ENCODE measurements at places on chromosomes 6 and 20.
A peak's percentile ranks its signal among the peaks of the same experiment; 100 is the strongest.

DNA sequence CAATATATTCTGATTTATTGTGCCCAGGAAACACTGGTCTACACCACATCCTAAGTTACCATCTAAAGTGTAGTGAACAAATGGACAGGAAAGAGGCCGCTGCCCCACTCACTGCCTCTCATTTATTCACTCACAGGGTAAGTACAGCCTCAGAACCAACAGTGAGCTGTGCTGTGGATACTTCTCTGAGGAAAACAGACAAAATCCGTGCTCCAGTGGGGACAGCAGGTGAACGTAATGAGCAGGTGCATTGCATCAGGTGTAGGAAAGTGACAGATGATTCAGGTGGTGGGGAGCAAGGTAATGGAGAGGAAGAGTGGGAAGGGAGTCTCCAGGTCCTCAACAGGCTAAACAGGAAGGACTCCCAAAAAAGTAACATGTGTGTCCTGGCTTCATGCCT, 8.4 kb upstream of the ULBP2 start:
- DNase-seq = peak; percentile 50

GRCh38 chr6:52512199-52512598, 64.7 kb downstream of the TRAM2 start:
- peak; percentile 80 for DNase-seq

GRCh38 chr6:13725570-13725969, 13.9 kb upstream of the RANBP9 start:
- DNase-seq = no peak

DNA sequence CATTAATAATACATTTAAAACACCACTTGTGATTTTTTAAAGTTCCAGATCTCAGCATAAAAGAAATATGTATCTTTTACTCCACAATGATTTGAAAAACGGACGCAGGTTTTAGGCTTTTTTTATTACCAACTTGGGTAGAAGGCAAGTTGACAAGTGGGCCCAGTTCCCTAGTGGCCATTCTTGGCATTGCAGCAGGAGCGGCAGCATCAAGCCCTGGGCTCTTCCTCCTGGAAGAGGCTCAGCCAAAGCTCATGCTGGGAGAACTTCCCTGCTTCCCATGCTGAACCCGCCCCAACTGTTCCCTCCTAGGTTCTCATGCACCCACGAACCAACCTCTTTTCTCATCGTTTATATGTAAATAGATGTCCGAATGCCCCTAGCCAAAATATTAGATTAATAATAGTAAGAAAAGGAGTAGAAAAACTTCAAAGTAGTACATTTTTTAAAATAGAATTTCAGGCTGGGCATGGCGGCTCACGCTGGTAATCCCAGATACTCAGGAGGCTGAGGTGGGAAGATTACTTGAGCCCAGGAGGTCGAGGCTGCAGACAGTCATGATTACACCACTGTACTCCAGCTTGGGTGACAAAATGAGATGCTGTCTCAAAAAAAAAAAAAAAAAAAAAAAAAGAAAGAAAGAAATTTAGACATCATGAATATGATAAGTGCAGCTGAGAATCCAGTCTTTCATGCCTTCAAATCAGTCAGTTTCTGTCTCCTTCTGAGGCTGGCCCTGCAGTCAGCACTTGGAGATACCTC, 18.2 kb upstream of the MYB start:
- no peak for DNase-seq

GRCh38 chr6:13593720-13594119, 19.3 kb downstream of the SIRT5 start:
- DNase-seq = no peak

- no peak for DNase-seq
Observed at GRCh38 chr6:43992783-43993644, 134.2 kb downstream of the MRPL14 start.

DNA sequence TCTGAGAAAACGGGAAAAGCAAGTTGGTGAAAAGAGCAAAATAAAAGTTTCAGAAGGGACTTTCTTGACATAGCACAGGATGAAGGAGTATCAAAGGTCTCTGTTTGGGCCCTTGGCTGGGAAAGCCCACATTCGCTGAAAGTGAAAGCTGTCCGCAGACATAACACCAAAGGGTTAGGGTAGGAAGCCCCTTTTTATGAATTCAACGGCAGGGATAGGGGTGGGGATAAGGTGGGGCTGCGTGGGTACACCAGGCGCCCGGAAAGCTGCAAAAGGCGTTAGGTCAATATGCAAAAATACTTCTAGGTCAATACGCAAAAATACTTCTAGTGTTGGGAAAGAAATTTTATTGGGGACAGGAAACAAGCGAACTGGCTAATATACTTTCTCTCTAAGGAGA, 135.1 kb downstream of the OR2B2 start:
- DNase-seq = no peak

- DNase-seq = no peak
Observed at GRCh38 chr6:36788186-36788585, 51.1 kb downstream of the CPNE5 start.

- DNase-seq = peak; percentile 81
Observed at GRCh38 chr6:90369024-90369519, 72.4 kb upstream of the BACH2 start.

DNA sequence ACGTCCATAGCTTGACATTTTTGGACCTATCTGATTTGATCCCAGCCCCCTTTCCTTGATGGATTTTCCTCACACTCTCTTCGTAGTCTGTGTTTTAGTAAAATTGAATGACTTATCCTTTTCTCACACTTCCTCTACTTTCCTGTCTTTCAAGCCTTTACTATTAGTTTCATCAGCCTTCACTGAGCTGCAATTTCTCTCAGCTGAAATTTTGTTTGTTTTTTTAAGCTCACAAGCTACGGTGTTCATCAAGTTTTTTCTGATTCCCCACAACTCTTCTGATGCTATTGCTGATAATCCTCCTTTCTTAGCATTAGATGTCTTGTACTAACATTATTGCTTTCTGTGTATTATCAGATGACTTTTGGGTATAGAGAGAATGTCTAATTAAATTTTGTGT, 263.7 kb downstream of the TBX18 start:
- DNase-seq = no peak

- DNase-seq = no peak
Observed at GRCh38 chr20:59145247-59145923, 18.2 kb upstream of the ZNF831 start.

DNA sequence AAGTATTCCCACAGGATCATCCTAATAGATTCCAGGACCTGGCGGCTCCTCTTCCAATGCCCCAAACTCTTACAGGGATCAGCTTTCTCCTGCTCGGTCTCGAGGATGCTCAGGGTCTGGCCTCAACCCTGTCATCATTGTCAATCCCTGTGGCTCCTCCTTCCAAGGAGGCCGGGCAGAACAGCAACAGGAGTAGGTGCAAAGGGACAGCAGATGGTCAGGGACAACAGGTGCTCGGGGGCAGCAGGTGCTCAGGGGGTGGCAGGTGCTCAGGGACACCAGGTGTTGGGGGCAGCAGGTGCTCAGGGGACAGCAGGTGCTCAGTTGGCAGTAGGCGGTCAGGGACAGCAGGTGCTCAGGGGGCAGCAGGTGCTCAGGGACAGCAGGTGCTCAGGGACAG, 84.8 kb downstream of the TTLL2 start:
- no peak for DNase-seq

- no peak for DNase-seq
Observed at GRCh38 chr6:87212596-87212995, 57.2 kb downstream of the ZNF292 start.

DNA sequence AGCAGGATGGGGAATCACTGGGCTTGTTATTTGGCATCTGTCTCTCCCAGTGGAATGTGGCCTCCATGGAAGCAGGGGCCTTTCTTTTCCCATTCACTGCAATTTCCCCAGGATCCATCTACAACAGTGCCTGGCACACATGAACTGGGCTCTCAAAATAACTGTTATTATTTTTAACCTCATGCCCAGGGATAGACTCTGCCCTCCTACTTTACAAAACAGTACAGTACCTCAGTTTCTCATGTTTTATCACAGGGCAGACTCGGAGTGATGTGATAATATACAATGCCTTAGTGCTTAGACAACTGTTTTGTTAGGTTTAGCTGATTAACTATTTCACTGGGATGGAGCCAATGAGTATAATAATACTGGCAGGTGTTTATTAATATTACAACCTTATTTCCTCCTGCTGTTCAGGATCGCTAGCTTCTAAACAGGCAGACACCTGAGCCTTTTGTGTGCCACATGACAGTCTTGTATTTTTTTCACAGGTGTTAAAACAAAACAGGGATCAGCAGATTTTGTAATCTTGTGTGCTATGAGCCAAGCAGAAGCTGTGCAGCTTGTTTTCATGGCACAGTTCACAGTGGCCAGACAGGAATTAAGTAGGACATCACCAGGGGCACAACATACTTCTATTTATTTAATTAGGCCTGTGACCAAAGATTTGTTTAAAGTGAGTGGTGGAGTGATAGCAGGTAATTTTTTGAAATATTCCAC, 157.7 kb upstream of the EYA4 start:
- DNase-seq = no peak

GRCh38 chr6:39493174-39493573, 170.7 kb upstream of the KCNK16 start:
- no peak for DNase-seq

- DNase-seq = no peak
Observed at GRCh38 chr6:40550202-40551101, 36.7 kb downstream of the LRFN2 start.

DNA sequence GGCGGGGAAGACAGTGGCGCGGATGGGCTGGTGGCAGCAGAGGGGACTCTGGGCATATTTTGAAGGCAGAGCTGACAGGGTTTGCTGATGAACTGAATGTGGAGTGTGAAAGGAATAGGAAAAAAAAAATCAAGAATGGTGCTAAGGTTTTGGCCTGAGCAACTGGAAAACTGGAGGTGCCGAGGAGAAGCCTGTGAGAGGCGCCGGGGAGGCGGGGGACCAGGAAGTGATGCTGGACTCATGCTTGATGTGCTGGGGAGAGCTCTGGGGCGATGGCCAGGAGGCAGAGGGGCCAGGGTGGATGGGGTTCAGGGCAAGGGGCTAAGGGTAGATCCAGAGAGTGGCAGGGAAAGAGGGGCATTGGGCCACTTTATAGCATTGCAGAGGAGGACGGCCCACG, 55.8 kb downstream of the SULF2 start:
- DNase-seq = no peak

GRCh38 chr6:4039348-4039747, 39.6 kb downstream of the FAM217A start:
- DNase-seq = no peak

- DNase-seq = no peak
Observed at GRCh38 chr6:42017021-42017643, 33.2 kb upstream of the TAF8 start.

DNA sequence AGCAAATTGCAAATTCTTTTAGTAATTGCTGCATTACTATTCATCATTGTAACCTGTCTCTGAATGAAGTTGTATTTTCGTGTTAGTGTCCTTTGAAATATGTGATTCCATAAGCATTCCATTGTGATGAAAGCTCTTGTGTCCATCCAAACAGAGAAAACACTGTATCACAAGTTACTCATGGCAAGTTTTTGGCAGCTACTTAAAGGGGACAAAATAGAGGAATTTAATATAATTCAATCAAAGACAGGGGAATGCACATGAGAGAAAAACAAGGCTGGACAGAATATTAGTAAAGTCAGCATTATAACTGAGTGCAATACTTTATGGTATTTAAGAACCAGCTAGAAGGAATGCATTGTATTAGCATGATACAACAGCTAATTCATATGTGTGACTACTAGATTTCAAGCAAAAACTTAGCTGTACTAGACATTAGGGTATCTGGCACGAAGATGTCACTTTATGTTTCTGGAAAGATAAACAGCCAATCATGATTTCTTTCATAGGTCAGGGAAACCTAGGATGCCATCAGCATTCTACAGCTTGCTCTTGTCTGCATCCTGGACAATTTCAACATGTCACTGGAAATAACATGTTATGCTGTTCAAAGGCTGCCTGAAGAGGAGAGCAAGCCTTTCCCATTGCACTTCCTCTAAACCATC, 270.6 kb upstream of the MARCKS start:
- DNase-seq = no peak

DNA sequence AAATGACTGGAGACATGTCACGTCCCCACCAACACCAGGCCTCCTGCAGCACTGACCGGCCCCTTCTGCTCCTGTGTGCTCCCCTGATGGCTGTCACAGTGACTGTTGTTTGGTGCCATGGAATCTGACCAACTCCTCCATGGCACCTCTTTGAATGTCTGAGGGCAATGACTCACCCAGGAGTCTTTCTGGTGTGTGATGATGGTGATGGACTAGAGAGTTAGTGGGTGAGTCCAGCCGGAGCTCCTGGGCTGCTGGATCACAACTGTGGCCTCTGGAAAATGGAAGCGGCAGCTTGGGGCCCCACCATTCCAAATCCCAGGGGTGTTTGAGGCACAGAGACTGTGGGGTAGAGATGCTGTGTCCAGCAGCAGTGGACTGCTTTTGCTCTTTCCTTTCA, 133.3 kb downstream of the TFAP2C start:
- no peak for DNase-seq

- no peak for DNase-seq
Observed at GRCh38 chr6:36594816-36595643, 868 bp downstream of the SRSF3 start.

DNA sequence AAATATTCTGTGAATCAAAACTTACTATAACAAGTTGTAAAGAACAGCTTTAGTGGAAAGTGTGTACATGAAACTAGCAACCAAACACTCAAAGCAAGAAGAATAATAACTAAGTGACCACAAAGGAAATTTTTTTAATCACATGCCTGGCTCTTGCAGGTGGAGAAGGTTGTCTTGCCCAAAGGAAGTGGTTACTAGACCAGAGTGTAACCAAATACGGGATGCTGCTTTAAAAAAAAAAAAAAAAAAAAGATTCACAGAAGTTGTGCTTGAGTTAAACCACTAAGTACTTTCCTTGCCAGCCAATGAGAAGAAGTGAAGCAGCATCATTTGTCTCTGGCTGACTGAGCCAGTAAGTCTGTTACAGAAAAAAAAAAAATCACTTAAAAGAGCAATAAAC, 19.1 kb upstream of the HLA-DQB1 start:
- DNase-seq = no peak

DNA sequence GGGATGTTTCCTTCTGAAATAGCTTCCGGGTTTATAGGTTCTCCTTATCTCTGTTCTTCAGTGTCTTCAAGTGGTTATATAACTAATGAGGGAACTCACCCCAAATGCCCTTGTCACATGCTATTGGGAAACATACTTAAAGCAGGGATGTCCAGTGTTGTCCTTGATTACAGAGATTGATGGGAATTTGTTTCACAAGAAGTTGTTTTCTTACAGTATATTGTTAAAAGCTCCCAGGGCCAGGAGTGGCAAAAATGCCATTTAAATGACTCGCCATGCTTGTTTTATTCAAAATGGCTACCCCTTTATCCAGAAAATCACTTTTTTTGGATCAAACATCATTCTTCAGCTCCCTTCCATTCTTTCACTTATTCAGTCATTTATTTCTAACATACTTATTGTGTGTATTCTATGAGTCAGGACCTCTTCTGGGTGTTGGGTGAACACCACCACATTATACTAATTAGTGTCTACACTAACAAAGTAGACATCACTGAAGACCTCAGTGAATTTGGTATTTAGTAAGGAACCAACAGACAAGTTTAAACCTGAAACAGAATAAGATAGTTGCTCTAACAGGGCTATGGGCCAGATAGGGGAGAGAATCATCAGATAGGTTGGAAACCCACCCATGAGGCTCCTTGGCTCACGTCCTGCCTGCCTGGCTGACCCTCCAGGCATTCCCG, 791.1 kb downstream of the MAFB start:
- no peak for DNase-seq

All from right atrium auricular region (tissue), 2 donors.